Spinal cord (tissue), 10 donors: ENCODE measurements at places on chromosomes 7 and 10. TPM values are rescaled to one million over a fixed set of nuclear protein-coding genes. Genes with fewer than 3 reads are reported as not detected.

KIAA1549 gene
- 27.8 TPM for polyA plus RNA-seq

GNA12 gene
- polyA plus RNA-seq, result 103 TPM

PAPOLB gene
- 0.20 TPM for polyA plus RNA-seq

TYW1B gene
- 2.4 TPM for polyA plus RNA-seq

ELFN1 gene
- polyA plus RNA-seq, result 24.3 TPM

CALCR gene
- 0.51 TPM for polyA plus RNA-seq

RBP3 gene
- 0.29 TPM for polyA plus RNA-seq
